Urothelium cell line (cell line): ENCODE measurements at places on chromosomes 16 and 17.

- DNase-seq, result no peak
Measured at GRCh38 chr17:46129302-46129701, 63.9 kb downstream of the KANSL1 start.

- DNase-seq, result peak; percentile 89
Measured at GRCh38 chr17:60435244-60436167, 13.2 kb downstream of the CHCT1 start.

DNA sequence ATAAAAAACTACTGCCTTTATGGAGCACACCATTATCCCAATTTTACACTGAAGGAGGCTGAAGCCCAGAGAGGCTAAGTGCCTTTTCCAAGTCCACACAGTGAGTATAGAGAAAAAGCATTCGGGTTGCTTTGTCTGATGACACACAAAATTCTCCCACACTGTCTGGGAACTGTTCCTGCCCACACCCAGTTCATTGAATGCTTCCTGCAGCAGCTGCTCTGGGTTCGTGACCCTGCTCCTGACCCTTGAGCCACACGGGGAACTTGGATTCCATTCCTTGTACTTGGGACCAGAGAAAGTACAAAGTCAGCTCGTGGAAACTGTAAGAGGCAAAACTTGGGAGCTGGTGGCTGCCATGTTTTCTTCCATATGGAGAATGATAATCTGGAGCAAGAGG, 57.9 kb downstream of the AKAP1 start:
- no peak for DNase-seq

DNA sequence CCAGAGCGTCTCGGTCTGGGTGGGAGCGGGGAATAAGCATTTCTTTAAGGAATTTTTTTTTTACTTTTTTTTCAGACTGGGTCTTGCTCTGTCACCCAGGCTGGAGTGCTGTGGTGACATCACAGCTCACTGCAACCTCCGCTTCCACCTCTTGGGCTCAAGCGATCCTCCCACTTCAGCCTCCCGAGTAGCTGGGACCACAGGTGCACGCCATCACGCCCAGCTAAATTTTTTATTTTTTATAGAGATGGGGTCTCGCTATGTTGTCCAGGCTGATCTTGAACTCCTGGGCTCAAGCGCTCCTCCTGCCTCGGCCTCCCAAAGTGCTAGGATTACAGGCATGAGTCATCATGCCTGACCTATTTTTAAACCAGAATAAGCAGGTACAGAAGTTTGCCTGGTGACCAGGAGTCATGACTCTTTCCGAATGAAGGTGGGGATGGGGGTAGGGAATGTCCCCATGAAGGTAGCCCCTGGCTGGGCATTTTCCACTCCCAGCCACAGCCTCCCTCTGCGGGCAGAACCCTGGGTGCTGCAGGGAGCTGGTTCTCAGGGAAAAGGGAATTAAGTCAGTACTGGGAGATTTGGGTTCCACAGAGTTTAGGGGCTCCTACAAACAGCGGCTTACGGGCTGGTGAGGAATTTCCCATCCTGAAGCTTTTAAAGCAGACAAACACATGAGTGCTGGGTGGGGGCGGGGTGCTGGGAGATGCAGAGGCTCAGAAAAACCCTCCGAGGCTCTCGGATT, 48.3 kb downstream of the TBC1D16 start:
- DNase-seq, result peak; percentile 72

- DNase-seq, result peak; percentile 48
Measured at GRCh38 chr17:5587438-5588032, 3.2 kb upstream of the NLRP1 start.

DNA sequence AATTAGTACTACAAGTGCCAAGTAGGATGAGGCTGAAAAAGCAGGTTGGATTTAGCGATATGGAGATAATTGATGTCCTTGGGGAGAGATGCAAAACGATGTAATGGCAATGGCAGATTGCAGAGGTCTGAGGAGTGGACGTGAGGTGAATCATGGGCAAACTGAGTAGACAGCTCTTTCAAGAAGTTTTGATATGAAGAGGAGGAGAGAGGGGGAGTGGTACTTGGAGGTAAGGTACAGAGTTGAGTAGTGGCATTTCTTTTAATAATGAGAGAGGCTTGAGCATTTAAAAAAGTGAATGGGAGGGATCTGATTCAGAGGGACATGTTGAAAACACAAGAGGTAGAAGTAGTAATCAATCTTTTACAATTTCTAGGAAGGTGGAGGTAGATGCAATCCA, 17.7 kb upstream of the VPS4A start:
- DNase-seq, result no peak

GRCh38 chr17:51035431-51035830, 85.2 kb downstream of the SPAG9 start:
- DNase-seq, result peak; percentile 5

- DNase-seq, result no peak
Measured at GRCh38 chr16:69593751-69594255, 28.0 kb downstream of the NFAT5 start.

- DNase-seq, result no peak
Measured at GRCh38 chr17:75808905-75809621, 24.5 kb downstream of the UNK start.

- DNase-seq, result no peak
Measured at GRCh38 chr17:37051833-37052232, 103.1 kb downstream of the AATF start.

GRCh38 chr17:36665417-36665816, 64.0 kb downstream of the MRM1 start:
- DNase-seq, result peak; percentile 68

DNA sequence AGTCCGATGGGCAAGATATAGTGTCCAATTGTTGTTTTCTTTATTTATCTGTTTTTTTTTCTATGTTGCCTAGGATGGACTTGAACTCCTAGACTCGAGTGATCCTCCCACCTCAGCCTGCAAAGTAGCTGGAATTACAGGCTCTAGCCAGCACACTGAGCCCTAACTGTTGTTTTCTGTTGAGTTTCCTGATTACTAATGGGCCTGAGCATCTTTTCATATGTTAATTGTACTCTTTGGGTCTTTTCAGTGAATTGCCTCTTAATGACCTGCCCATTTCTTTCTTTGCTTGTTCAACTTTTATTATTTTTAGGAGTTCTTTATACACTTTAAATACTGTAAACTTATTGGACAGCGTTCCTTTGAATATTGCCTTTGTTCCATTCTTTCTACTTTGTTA, 213.0 kb downstream of the HS3ST3B1 start:
- DNase-seq, result no peak

GRCh38 chr16:57607676-57608461, 20.6 kb upstream of the ADGRG1 start:
- no peak for DNase-seq

DNA sequence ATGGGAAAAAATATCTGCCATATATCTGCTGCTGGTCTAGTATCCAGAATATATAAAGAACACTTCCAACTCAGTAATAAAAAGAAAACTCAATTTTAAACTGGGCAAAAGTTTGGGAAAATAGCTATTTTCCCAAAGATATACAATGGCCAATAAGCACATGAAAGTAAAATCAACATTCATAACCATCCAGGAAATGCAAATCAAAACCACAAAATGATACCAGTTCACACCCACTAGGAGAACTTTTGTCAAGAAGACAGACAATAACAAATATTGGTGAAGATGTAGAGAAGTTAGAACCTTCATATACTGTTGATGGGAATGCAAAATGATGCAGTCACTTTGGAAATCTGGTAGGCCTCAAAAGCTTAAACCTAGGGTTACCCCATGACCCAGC, 33.4 kb upstream of the RPRML start:
- no peak for DNase-seq

GRCh38 chr17:57987581-57988300, at the start of gene VEZF1:
TSS of gene VEZF1 (minus strand) at chr17:57988254. CDS start at chr17:57988111, 143 bp downstream.
- DNase-seq, result peak; percentile 91

DNA sequence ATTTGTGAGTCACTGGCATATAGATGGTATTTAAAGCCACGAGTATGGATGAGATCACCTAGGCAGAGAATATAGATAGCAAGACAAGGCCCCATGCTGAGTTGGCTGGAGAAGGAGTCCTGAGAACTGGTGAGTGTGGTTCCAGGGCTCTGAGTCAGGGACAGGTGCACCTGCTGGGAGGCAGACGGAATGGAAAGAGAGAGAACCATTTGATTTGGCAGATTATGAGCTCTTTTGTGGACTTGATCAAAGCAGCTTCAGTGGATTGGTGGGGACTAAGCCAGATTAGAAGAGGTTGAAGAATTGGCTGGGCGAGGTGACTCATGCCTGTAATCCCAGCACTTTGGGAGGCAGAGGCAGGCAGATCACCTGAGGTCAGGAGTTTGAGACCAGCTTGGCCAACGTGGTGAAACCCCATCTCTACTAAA, 4.3 kb upstream of the C16orf92 start:
- no peak for DNase-seq

GRCh38 chr17:17022456-17022855, 19.8 kb upstream of the MPRIP start:
- no peak for DNase-seq

DNA sequence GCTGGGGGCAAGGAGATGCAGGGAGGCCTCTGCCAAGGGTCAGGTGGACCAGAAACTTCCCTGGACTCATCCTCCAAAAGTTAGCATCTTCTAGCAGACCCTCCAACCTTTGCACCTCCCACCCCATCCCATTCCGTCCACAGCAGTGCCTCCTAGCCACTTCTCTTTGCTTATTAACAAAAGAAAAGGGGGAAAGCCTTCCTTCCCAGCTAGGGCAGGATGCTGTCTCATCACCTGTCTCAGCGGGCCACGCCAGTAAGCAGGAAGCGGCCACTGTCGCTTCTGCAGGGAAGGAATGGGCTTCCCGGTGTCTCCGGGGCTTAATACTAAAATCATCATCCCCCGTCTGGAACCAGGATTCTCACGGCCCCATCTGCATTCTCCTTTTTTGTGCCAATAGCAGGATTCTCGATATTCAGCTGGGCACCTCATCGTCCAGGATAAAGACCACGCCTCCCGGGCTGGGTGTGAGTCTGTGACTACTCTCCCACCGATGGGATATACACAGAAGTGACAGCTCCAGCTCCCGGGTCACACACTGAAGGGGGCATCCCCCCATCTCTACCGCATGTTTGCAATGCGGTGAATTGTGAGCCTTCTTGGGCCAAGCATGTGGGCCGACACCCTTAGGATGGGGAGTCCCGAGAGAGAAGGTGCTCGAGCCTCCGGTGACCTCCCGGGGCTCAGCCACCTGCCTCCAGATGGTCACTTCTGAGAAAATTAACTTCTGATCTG, 15.5 kb upstream of the RBFOX3 start:
- no peak for DNase-seq

- no peak for DNase-seq
Measured at GRCh38 chr17:32929588-32929987, 1.6 kb downstream of the TMEM98 start.

DNA sequence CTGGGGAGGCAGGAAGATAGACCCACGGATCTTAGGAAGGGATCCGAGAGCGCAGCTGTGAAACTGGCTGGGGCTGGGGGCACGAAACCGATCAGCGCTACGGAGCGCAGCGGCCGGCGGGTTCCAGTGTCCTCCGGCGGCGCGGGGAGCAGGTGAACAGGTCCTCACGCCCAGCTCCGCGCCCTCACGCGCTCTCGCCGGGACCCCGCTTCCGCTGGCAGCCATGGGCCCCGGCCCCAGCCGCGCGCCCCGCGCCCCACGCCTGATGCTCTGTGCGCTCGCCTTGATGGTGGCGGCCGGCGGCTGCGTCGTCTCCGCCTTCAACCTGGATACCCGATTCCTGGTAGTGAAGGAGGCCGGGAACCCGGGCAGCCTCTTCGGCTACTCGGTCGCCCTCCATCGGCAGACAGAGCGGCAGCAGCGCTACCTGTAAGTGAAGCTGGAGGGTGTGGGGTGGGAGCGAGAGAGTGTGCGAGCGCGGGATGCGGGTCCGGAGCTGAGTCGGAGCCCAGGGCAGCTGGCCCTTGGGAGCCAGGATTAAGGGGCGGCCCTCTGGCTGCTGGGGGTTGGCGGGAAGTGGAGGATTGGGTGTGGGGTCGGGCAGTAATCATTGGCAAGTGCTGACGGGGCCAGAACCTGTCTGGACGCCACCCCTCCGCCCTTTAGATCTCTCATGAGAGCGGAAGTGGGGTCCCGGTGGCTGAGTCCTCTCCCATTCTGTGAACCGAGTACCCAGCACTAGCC, 479 bp downstream of the ITGA3 start:
- peak; percentile 53 for DNase-seq

GRCh38 chr16:4051591-4051990, 64.7 kb downstream of the ADCY9 start:
- DNase-seq, result no peak

GRCh38 chr17:27562777-27563455, 68.1 kb upstream of the LGALS9 start:
- no peak for DNase-seq

DNA sequence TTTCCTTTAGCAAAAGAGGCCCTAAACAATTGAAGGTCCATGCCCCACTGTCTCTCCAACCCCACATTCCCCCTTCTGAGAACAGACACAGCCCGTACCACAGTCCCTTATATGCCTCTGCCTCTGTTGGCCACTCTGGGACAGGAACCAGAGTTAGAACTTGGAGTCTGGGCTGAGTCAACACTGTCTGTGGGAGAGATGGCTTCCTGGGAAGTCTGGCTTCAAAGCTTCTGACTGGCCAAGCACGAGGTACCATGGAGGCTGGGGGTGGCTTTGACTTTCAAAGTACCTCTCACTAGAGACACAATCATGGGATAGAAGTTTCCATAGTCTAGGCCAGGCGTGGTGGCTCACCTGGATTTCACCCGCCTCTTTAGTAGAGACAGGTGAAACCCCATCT, 14.9 kb upstream of the SPOP start:
- DNase-seq, result no peak

DNA sequence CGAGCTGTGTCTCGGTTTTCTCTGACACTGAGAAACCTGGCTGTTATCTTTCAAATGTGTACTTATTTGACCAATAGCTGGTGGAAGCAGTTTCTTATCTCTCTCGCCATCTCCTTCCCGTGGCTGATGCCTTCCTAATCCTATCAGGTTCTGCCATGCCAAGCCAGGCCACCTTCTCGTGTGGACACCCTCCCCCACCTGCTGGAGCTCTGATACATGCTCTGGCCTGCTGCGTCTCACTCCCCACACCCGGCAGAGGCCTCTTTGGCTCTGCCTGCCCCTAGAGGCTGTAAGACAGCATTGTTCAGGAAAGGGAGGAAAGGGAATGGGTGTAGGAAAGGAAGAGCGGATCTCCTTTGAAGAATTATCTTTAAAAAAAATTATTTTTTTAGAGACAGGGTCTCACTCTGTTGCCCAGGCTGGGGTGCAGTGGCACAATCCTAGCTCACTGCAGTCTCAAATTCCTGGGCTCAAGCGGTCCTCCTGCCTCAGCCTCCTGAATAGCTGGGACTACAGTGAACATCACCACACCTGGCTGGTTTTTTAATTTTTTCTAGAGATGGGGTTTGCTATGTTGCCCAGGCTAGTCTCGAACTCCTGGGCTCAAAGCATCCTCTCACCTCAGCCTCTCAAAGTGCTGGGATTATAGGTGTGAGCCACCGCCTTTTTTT, 7.5 kb upstream of the ARMC5 start:
- DNase-seq, result peak; percentile 74

DNA sequence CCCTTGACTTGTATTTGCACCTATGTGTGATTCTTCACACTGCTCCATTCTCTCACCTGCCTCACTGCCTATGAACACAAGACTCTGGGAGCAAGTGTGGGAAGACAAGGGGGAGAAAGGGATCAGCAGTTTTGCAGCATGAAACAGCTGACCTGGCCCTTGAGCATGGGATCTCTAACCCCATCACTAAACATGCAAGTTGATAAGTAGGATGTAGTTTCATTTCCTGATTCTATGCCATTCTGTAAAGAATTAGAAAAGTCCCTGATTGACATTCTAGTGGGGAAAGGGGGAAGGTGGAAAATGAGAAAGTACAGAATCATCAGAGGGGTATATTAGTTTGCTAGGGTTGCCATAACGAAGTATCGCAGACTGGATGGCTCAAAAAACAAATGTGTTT, 25.3 kb upstream of the MYOCD start:
- DNase-seq, result no peak

GRCh38 chr17:1649844-1650501, at the start of gene RILP:
TSS of gene RILP (minus strand) at chr17:1649866. CDS start at chr17:1649804, 62 bp downstream.
- DNase-seq, result no peak

GRCh38 chr17:60321336-60322055, 70.4 kb downstream of the USP32 start:
- no peak for DNase-seq
